ENCODE measurements at places on chromosomes 3 and 15. TPM values are rescaled to one million over a fixed set of nuclear protein-coding genes. Genes with fewer than 3 reads are reported as not detected.

DNA sequence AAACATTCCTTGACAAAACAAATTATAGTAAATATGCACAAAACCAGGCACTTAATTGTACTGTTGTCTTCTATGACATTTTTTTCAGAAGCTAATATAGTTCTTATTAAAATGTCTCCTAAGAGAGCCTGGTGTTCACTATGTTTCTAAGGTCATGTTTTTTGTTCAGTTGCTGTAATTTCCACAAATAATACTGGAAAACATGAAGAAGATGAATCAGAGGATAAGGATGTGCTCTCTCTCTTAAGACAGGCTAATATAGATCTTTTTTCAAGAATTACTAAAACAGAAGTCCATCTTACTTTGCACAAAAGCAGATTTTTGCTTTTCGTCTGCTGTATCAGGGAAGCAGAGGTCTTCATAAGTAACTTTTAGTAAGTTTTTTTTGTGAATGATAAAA is 823.0 kb upstream of the NECTIN3 start:
- no peak for DNase-seq

GRCh38 chr3:82707035-82707434 is 945.6 kb upstream of the GBE1 start:
- DNase-seq = no peak

DNA sequence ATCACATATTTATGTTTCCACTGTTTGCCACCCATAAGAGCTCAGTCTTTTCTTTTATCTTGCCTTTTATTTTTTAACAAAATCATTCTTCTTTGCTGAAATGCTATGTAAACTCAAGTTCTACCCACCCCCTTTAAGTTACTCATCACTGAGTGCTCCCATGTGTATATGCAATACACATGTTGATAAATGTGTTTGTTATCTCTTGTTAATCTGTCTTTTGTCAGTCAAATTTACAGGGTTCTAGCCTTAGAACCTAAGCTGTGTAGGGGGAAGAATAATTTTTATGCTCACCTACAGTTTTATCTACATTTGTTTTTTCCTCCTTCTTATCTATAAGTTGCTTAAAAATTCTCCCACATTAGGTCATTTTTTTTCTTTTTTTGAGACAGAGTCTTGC is 1195.9 kb downstream of the ROBO2 start:
- no peak for DNase-seq

DNA sequence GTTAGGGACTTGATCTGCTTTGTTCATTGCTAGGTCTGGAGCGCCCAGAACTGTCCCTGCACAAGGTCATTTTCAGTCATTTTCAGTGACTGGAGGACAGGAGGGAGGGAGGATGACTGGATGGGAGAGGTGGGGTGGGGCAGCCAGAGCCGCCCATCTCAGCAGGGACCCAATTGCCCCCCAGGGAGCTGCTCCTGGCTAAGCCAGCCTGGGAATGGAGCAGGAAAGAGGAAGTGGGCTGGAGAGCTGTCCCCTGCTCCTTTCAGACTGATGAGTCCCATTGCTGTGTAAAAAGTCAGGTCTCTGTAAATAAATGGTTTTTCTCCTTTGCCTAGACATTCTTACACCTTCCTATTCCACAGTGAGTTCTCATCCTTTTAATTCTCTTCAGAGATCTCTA is 98.4 kb upstream of the RAD18 start:
- no peak for DNase-seq

DNA sequence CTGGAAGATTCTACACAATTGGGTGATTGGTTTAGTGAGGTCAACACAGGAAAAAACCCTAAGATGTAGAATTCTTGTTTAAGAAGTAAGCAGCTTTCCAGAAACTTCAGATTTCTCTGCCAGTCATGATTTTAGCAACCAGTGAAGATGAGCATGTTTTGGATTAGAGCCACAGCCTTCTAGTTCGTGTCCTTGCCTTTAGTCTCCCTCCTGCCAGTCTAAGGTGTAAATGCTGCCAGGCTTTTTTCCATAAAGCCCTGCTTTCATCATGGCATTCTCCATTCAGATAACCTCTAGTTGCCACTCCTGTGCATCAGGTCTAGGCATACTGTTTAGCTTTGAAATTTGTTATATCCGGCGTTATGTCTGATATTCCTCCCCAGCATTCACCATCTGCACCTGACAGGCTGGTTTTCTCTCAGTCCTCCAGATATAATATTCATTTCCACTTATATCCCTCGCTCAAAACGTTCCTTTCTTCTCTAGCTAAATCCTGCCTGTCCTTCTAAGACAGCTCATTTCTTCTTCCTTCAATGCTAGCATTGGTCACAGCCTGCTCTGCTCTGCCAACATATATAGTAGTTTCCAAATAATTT is 37.4 kb downstream of the SYN2 start:
- DNase-seq = no peak

DNA sequence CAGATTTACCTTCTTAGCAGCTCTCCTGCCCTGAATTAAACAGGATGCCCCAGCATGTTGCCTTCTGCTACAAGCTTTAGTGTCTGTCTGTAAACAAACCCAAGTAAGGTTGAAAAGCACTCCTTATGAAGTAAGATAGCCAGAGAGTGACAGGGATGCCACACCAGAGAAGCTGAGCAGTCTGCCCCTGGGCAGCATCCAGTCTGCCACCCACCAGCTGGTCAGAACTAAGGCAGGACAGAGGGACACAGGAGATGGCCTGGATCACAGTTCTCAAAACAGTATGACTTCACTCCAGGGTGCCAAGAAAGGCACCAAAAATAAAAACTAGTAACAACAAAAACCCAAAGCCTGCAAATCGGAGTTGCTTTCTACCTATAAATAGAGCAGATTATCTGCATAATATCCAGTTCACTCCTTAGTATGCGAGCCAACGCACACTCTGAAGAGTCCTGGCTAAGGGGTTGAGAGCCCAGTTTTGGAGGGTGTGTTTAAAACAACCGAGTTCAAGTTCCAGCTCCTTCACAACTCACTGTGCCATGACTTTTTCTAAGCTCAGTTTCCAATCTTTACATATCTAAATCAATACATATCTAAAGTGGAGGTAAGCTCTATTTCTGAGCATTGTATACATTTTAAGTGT is 198.9 kb downstream of the KCNMB2 start:
- peak; percentile 46 for DNase-seq

- no peak for DNase-seq
Observed at GRCh38 chr3:69209413-69209812, 87.0 kb upstream of the LMOD3 start.

- DNase-seq = no peak
Observed at GRCh38 chr3:150094150-150094933, 123.6 kb upstream of the PFN2 start.

The AVEN gene
- 37.4 TPM for total RNA-seq

DNA sequence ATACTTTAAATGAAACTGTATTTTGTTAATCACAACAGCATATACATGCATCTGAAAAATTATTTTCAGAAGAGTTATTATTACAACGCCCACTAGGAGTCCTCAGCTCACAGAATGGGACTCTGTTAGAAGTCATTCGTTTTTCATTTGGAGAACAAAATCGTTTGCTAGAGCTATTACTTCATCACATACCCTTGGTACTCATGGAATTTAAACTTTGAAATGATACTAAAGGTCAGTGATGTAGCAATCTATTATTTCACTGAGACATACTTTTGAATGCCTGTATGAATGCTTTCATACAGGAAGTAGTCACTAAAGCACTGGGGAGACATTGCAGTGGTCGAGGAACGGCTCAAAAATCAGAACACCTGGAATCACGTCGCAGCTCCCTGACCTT is 198.1 kb downstream of the MBNL1 start:
- DNase-seq = peak; percentile 52

GRCh38 chr3:159974-160373 is 36.6 kb upstream of the CHL1 start:
- DNase-seq = no peak

The PLXNB1 gene
- total RNA-seq = 33.7 TPM

The MLF1 gene
- total RNA-seq = 14.1 TPM

DNA sequence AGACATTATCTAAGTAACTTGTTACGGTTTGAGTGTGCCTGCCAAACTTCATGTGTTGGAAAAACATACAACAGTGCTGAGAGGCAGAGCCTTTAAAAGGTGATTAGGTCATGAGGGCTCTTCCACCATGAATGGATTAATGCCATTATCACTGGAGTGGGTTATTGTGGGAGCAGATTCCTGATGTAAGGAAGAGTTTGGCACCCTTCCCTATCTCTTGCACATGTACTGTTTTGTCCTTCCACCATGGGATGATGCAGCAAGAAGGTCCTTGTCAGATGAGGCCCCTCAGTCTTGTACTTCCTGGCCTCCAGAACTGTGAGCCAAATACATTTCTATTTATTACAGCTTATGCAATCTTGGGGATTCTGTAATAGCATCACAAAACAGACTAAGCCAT is 413.9 kb downstream of the EPHA3 start:
- DNase-seq = no peak

DNA sequence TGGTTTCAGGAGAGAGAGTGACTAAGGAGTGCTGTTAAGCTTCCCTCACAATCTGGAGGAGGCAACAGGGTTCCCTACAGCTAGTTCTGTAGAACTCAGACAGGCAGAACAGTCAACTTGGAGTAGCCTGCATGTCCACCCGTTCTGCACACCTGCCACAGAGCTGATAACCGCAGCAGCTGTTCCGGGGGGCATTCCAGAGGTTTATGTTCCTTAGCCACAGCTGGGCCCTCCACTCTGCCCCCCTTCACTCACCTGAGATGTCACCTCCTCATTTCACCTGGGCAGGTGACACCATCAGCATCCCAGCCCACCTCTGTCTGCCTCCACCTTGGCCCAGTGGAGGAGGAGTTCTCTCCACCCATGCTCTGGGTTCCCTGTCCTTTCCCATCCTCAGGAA is 22.6 kb downstream of the XYLB start:
- no peak for DNase-seq

- DNase-seq = peak; percentile 57
Observed at GRCh38 chr15:59662260-59662659, 4.9 kb upstream of the GTF2A2 start.

The GOLGA8T gene
- total RNA-seq = not detected

The RTP3 gene
- not detected for total RNA-seq

GRCh38 chr3:143674100-143674968 is 173.9 kb downstream of the SLC9A9 start:
- DNase-seq = peak; percentile 39

DNA sequence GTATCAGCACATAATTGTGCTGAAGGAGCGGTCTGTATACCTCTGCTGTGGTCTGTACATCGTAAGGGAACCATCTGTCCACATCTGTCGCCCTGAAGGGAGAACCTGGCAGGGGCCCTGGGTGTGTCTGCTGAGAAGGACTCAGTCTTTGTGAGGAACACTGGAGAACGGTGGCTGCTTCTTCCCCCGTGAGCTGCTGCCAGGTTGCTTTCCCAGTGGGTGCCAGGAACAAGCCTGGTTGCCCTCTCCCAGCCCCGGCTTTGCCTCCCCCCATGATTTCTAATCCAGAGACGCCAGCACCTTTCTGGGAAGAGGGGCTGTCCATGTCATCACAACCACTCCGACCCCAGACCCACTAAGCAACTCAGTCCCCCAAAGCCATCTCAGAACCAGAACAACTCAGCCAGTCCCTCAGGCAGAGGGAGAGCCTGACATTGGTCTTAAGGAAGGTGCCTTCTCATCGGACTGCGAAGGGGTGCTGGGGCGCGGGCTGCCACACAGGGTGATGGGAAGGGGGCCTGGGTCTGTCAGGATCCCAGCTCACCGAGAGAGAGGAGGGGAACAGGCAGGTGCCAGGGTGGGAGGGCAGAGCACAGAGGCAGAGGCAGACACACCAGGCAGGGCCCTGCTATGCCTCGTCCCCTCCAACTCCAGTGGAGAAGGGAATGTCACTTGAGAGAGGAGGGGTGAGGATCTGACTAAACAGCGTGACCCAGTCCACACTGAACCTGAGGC is 8.5 kb downstream of the TNK2 start:
- DNase-seq = peak; percentile 19

DNA sequence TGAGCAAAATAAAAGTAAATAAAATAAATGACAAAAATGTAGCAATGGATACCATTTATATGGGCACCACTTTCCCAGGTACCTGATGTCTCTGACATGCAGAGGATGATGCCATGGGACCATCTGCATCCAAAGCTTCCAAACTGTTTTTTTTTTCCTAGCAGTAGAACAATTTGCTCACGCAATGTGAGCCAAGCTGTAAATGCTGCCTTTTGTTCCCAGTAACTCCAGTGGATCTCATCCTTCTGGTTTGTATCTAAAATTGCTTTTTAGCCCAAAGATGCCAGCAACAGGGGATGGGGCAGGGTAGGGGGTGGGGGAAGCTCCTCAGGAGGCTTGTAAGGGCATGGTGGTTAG is 32.7 kb downstream of the SLC12A8 start:
- no peak for DNase-seq

DNA sequence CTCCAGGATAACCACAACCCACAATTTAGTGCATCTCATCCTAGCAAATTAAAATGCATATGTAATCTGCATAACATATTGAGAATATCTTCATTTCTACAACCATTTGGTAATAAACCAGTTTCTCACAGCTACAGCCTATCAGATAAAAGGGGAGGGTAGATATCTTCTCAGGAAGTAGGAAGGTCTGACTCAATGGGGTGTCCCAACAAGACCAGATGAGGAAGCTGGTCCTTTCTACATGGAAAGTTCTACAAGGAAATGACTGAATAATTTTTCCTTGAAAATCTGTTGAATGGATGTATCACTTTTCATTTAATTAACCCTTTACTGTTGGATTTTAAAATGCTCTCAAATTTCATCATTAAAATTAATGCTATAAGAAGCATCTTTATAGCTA is 17.4 kb upstream of the TMPRSS7 start:
- no peak for DNase-seq

- no peak for DNase-seq
Observed at GRCh38 chr15:29736744-29737020, 85.6 kb downstream of the TJP1 start.

DNA sequence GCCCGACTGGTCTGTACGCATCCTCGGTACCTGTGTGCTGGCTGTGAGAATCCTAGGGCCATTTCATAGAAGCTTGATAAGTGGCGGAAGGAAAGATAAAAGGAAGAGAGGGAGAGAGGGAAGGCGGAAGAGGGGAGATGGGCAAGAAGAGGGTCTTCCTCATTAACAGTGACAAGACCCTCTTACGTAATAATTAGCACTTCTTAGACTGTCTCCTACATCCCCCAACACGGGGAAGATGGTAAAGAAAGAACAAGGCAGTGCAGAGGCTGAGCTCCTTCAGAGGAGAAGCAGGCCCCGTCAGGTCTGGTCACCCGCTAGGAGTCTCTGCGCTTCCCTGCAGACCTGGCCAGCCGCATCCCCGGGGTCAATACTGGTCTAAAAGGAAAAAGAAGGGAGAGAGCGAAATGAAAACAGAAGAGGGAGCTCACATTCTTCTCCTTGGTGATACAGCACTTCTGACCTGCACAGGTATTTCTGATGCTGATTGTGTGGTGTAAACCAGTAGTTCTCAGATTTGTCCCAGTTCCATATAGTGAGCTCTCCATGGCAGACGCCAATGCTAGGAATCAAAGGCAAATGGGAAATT is 19.0 kb upstream of the FAM240A start:
- DNase-seq = no peak

DNA sequence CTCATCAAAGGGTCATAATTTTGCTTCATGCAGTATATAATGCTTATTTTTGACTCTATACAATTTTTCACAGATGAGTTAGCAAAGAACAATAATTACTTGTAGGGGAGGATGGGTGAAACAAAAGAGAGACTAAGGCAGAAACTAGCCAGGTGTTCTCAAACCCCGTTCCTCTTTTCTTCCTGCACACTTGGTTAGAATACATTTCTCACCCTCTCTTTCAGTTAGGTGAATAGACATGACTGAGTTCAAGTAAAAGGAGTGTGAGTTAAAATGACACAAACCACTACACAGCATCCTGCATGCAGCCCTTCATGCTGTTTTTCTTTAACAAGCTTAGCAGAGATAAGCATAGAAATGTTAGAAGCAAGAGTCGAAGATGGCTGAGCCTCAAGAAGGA is 922.2 kb downstream of the TBL1XR1 start:
- no peak for DNase-seq
